CD4-positive, alpha-beta T cell (primary cell): ENCODE measurements at places on chromosomes 3 and 15.

DNA sequence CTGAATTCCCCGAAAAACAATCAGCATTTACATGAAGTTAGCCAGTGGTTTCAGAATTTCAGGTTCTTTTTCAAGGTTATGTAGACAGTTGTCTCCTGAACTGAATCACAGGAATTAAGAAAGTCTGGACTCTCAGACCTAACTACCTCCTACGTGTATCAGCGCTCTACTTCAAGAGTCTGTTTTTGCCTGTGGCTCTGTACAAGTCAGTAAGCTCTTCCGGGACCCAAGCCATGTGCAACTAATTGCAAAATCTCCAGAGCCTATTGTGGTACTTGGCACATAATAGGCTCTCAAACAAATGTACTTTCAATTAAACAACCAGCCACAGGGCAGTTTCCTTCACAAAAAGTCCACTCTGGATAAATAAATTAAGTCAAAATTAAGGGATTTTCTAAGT lies 414.2 kb downstream of the PDCD6IP start:
- no peak for DNase-seq

DNA sequence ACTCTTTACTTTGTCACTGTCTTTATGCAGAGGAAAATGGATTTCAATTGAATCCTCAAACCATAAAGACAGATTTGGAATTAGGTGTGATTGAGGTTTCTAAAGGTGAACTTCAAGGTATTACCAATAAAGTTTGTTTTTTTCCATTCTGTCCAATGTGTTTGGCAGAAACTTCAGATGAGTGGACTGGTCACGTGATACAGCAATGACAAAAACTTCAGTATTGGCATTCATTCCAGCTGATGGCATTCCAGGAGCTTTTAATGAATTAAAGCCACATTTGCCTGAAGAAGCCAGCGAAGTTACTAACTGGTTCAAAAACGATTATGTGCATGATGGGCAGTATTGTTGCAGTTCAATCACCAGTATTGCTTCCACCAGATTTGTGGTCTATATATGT lies 4.5 kb upstream of the MASP1 start:
- no peak for DNase-seq

DNA sequence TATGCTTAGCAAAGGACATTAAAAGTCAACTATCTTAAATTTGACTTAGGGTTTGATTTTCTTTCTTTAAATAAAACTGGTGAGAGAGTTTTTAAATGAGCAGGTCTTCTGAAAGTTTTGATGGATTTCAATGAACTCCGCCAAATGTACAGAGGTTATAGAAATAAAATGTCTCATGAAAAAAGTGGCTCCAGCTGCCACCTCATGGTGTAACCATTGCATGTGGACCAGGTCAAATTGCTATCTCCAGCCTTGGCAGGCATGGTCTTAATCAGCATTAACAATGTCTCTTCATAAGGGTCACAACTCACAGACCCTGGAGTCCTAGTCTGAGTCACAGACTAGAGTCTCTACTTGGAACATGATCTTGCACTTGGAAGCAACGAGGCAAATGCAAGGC lies 182.3 kb downstream of the ADAMTS17 start:
- DNase-seq: no peak

DNA sequence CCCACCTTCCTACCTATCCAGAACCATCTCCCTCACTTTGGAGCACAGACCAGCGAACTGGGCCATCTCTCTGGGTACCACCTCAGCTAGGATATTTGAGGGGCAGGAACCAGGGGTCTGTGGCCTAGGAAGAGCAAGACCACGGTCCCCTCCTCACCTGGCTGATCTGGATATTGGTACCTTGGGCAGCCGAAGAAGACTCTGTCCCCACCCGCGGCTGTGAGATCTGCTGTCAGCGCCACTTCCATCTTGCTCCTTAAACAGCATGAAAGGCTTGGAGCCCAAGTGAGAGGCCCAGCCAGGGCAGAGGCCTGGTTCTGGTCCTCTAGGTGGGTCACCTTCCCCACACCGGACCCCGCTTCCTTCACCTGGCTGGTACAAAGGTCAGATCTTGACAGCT lies 26.6 kb downstream of the SEC61A1 start:
- no peak for DNase-seq

DNA sequence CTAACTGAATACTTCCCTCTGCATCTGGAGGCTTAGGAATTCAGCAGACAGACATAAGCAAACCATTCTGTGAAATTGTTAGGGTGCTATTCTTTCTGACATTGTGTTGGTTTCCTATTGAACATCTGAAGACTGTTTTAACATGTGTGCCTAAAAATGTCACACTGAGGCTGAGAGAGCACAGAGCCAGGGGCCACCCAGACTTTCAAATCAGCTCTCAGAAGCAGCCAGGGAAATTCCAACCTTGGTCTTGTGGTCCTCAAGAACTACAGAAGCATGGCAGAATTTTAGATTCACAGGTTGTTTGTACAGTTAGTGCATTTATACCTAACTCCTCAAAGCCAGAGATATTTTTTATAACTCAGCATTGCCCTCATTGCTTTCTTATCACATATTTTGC lies 929.2 kb upstream of the CFAP20DC start:
- DNase-seq: no peak

GRCh38 chr3:69888040-69888942 lies 111.2 kb upstream of the SAMMSON start:
- DNase-seq: no peak

GRCh38 chr15:77516786-77517185 lies 96.1 kb downstream of the HMG20A start:
- no peak for DNase-seq
